ENCODE measurements at places on chromosomes 16 and 17. TPM values are rescaled to one million over a fixed set of nuclear protein-coding genes. Genes with fewer than 3 reads are reported as not detected.

The VTN gene
- not detected for polyA plus RNA-seq

The CACNG3 gene
- not detected for polyA plus RNA-seq

The FBXO31 gene
- polyA plus RNA-seq = 24.8 TPM

The GDPD1 gene
- polyA plus RNA-seq = 0.88 TPM

The EPN3 gene
- polyA plus RNA-seq = not detected

The ATP2A3 gene
- polyA plus RNA-seq = 89.0 TPM

The SULT1A2 gene
- polyA plus RNA-seq = 0.18 TPM

The KRT14 gene
- polyA plus RNA-seq = not detected

The ZNF207 gene
- polyA plus RNA-seq = 158 TPM

The ZG16 gene
- not detected for polyA plus RNA-seq
